Activated CD4-positive, alpha-beta T cell treated with anti-CD3 and anti-CD28 coated beads, Interleukin-2, amount 10 ng/mL, durations not matched to agents 7 days and 5 days (primary cell): ENCODE measurements at places on chromosomes 16 and 17. TPM values are rescaled to one million over a fixed set of nuclear protein-coding genes. Genes with fewer than 3 reads are reported as not detected.
A peak's percentile ranks its signal among the peaks of the same experiment; 100 is the strongest.

GRCh38 chr17:48679385-48680096, 42.8 kb downstream of the PRAC1 start:
- no peak for DNase-seq

DNA sequence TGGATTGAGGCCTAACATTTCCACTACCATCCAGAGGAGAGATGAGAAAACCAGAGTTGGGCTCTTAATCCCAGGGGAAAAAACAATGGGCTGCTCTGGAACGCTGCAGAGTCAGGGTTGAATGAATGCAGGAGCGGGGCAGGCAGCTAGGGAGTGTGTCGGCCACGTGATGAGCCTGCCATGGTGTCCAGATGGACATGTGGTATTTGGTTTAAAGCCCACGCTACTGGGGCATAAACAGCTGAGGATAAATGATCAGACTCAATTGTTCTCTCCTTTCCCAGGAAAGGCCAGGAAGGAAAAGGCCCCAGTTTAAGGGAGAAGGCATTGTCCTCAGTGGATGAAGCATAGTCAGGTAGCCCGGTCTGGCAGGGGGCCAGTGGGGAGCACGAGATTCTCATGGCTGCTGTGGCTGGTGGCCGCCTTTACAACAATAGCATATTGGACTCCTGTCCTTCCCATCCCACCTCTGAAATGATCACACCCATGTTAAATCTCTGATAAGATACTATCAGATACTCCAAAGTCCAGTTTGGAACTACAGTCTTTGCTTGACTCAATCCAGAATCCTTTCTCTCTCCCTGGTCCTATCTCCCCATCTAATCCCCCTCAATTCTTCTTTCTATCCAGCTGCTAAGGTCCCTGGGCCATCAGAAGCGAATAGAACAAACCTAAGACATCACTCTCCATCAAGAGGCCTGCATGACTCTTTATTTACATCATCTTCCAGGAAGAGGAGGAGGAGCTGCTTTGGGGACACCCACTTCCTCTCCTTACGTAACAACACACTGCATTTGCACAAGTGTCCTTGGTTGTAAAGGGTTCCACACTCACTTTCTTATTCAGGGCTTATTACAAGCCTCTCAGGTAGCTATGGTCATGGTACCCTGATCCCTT, 20.4 kb downstream of the CA4 start:
- peak; percentile 42 for DNase-seq

The KRT27 gene
- total RNA-seq, result not detected

DNA sequence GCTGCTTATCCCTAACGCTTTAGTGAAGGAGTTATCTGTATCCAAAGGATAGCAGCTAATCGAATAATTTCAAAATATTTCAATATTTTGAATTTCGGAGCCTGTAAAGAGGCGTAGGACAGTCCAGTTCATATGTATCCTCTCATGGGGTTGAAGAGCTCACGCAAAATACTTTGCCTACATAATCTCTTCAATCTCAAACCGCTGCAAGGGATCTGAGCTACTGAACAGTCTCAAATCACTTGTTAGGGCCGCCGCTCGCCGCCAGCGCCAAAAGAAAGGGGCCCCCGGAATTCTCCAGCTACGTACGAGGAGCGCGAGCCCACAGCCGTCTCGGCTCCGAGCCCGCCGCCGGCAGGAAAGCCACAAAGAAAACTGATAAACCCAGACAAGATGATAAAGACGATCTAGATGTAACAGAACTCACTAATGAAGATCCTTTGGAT, 601 bp upstream of the RFWD3 start:
- peak; percentile 43 for DNase-seq

DNA sequence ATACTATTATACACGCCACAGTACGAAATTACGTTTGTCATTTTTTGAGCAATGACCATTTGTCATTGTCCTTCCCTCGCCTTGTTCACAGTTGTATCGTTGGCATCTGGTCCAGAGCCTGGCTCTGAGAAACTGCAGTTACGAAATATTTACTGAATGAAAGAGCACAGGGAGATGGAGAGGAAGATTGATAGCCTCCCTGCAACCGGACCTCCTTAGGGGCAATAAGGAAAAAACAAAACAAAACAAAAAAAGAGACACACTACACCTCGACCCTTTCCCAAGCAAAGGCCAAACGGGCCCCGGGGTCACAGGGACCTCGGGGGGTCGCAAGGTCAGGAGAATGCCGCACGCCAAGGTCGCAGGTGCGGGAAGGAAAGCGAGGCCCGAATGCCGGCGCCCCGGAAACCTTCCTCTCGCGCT, 857 bp downstream of the GOT2 start:
- DNase-seq, result no peak
